ENCODE measurements at places on chromosomes 13 and 19. TPM values are rescaled to one million over a fixed set of nuclear protein-coding genes. Genes with fewer than 3 reads are reported as not detected.

DNA sequence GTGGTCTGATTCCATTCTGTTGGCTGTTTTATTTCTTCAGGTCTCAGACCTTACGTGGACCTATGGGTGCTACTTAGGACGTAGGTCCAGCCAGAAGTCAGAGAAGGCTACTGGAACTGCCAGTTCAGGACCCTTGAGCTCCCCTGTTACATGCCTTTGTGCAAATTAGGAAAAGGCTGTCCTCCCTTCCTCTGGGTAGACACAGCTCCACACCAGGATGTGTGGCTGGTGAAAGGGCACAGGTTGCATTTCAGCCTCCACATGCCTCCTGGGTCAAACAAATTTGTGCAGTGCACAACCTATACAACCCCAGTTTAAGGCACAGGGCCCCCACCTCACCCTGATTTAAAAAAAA lies 43.9 kb upstream of the MAP3K10 start:
- peak; percentile 0 for DNase-seq

DNA sequence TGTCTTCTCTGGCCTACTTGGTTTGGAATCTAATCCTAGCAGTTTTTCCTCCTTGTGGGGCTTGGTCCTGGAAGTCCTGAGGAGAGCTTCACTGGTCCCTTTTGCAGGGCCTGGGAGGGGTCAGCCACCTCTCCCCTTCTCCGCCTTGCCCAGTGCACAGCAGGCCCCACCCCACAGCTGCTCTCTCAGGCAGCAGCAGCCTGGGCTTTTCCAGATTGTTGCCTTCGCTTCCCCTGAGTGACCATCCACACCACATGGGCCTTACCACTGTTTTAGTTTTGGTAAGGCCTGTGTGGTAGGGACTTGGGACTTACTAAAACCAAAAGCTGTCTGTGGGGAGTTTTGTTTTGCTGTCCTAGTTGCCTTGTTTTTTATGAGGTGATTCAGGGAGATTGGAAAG lies 11.5 kb downstream of the MPHOSPH8 start:
- DNase-seq, result no peak

GRCh38 chr19:35408284-35409171 lies 37.7 kb downstream of the GPR42 start:
- no peak for DNase-seq

GRCh38 chr13:85847012-85847411 lies 47.8 kb upstream of the SLITRK6 start:
- no peak for DNase-seq

DNA sequence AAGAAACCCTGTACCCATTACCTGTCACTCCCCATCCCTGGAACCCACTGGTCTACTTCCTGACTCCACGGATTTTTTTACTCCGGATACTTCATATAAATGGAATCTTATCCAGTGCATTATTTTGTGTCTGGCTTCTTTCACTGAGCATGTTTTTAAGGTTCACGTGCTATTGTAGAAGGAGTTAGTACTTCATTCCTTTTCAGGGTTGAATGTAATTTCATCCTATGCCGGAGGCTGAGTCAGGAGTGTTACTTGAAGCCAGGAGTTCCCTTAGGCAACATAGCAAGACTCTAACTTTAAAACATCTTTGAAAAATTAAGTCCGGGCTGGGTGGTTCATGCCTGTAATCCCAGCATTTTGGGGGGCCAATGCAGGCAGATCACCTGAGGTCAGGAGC lies 17.9 kb upstream of the ELAVL1 start:
- no peak for DNase-seq

The CYP2A6 gene
- 1.9 TPM for total RNA-seq

GRCh38 chr19:5092481-5092843 lies 123.5 kb downstream of the KDM4B start:
- no peak for DNase-seq

DNA sequence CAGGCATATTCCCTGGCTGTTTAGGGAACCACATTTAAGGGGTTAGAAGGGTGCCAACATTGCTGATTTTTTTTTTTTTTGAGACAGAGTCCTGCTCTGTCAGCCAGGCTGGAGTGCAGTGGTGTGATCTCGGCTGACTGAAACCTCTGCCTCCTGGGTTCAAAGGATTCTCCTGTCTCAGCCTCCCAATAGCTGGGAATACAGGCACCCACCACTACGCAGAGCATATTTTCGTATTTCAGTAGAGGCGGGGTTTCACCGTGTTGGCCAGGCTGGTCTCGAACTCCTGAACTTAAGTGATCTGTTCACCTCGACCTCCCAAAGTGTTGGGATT lies 7.8 kb upstream of the CRX start:
- DNase-seq, result no peak

- no peak for DNase-seq
These were observed 305.1 kb downstream of the ITGBL1 start for GRCh38 chr13:101757446-101758039.

The SRRM5 gene
- 0.52 TPM for total RNA-seq

- no peak for DNase-seq
These were observed 823.0 kb downstream of the PCDH9 start for GRCh38 chr13:66407128-66407527.

- no peak for DNase-seq
These were observed 45.8 kb downstream of the UFM1 start for GRCh38 chr13:38395497-38395788.

DNA sequence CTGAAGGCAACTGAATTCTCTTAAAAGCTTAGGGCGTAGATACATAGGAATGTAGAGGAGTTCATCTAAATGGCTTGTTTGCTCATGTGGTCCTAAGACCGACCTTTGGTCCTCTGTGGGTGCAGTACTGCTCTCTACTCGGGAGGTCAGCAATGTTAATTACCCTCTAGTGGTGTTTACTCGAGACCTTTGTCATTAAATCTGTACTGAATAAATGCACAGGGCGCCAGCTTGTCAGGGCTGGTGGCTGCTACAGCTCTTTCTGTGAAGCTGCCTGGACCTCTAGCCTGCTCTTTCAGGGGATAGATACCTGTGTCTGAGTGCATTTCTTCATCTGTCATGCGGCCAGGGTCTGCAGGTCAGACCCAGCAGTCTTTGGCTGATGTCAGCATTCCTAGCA lies 29.2 kb upstream of the MPHOSPH8 start:
- DNase-seq, result no peak

DNA sequence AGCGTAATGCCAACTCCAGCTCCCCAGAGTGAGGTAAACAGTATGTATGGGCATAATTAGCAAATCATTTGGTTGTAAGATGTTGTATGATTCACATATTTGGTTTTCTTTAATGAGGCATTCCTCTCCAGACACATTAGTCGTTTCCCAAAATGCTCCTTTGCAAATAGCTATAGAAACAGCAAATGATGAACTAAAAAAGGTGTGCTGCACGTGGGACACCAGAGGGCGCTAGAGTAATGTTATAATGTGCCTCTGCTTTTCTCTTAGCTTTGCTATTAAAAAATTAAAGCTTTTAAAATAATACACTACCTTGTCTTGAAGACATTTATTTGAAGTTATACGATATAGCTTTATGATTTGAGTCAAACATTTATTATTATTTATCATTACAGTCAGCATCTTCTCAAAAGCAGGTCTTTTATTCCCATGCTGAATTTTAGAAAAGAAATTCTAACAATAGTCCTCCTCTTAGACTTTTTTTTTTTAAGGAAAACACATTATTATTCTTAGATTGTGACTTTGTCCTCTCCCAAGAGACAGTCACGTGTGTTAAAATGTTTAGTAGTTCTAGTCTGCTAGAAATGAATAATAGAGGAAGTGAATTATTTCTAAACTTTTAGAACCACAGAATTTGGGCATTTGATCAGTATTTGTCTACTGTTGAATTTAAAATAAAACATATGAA lies 121.6 kb upstream of the FRY start:
- DNase-seq, result peak; percentile 63

GRCh38 chr13:98960606-98961502 lies 17.0 kb downstream of the DOCK9 start:
- no peak for DNase-seq

- no peak for DNase-seq
These were observed 5.3 kb upstream of the NRTN start for GRCh38 chr19:5799247-5800241.

DNA sequence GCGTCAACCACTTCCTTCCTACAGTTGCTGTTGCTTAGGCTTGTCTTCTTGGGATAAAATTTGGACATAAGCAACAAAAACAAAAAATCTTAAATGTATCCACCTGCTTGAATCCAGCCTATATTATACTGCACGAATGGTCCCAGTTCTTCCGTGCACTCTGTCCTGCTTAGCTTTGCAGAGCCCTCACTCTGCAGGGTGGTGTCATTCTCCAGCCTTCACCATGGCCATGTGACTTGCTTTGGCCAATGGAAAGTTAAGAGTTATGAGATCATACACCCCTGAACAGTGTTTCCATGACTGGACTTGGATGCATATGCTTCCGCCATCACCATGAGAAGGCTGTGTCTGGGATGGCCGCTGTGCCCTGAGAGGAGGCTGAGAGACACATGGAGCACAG lies 27.4 kb upstream of the SACS start:
- no peak for DNase-seq

- DNase-seq, result no peak
These were observed 519.9 kb upstream of the SPRY2 start for GRCh38 chr13:80860845-80861244.

The DMKN gene
- 1.8 TPM for total RNA-seq

GRCh38 chr13:31119966-31120700 lies 41.6 kb downstream of the HSPH1 start:
- DNase-seq, result no peak

DNA sequence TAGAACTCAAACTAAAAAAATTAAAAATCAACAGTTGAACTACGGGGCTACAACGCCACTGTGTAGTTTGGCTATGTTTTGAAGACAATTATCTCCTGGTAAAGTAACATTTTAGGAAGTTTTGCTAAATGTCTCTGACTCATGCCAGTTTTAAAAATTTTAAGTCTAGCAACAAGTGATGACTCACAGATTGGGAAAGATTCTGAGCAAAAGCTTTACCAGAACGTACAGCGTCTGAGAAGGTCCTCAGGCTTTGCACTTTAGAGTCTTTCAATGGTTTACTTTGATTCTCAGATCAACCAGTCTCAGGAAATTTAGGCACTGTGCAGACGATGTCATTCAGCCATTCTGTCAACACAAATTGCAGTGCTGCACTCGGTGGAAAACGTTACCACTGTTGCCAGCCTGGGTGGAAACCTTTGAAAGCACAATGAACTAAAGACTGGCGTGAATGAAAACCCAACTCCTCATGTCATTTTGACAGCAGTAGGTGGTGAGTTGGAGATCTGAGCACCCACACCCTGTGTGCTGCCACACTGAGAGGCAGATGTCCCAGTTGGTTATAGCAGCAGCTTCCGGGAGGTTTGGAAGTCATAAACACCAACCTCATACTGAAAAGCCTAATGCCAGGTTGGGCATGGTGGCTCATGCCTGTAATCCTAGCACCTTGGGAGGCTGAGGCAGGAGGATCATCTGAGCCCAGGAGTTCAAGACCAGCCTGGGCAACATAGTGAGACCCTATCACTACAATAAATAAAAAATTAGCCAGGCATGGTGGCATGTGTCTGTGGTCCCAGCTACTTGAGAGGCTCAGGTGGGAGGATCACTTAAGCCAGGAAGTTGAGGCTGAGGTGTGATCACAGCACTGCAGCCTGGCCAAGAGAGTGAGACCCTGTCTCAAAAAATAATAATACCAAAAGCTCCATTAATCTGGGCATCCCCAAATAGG lies 6.3 kb upstream of the WTIP start:
- no peak for DNase-seq

- DNase-seq, result no peak
These were observed 1.0 kb upstream of the NCCRP1 start for GRCh38 chr19:39195755-39196154.

The CNN1 gene
- 1,051 TPM for total RNA-seq

GRCh38 chr19:23287620-23288019 lies 37.4 kb upstream of the ZNF724 start:
- no peak for DNase-seq

DNA sequence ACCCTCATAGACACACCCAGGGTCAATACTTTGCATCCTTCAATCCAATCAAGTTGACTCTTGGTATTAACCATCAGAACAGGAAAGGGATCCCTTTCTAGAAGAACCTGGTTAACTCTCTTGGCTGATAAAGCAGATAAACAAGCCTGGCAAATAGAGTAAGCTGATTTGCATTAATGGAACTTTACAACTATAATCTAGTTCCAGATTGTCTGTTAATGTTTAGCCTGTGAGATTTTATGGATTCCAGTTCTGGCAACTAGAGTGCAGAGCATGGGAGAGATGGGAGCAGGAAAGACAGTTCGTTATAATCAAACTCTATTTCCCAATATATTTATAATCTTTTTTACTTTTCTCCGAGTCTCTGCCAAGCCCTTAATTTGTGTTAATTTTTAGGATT lies 272.6 kb upstream of the KLHL1 start:
- DNase-seq, result no peak

- no peak for DNase-seq
These were observed 2770.4 kb upstream of the PCDH20 start for GRCh38 chr13:64186071-64186470.

GRCh38 chr19:51247972-51248590 lies 2.8 kb upstream of the SIGLECL1 start:
- no peak for DNase-seq
